ENCODE measurements at places on chromosomes 6 and 20.

DNA sequence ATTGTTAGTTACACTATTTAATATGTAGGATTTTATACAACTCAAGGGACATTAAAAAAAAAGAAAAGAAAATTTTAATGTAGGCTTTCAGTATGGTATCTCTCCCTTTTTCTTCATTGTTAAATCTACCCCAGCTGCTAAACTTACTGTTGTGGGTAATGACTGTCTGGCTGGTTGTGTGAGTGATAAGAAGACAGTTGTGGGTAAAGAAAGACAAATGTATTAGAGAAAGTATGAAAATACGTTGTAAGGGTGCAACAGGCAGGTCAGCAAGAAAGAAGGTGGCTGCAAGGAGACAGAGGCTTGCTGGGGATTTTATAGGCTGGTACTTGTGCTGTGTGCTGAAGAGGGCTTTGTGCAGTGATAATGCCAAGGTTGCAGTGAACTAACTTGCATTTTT is 91.4 kb upstream of the FOXO3 start:
- DNase-seq: no peak

GRCh38 chr20:32920066-32920465 is 61.3 kb downstream of the EFCAB8 start:
- no peak for DNase-seq

GRCh38 chr6:110357298-110357663 is 868 bp downstream of the METTL24 start:
- no peak for DNase-seq

DNA sequence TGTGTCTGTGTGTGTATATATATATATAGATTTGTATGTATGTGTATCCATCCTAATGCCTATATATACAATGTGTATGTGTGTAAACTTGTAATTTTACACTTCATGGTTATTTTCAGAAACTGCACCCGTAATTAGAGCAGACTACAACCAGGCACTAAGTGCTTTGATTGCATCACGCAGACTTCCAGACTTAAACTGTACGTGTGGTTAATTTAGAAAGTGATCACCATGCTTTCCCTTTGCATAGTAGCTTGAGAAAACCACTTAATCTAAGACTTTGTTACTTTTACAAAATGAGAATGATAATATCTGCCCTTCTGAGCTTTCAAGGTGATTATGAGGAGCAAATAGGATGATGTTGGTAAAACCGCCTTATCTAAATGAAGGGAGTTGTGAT is 50.1 kb upstream of the E2F3 start:
- DNase-seq: no peak

DNA sequence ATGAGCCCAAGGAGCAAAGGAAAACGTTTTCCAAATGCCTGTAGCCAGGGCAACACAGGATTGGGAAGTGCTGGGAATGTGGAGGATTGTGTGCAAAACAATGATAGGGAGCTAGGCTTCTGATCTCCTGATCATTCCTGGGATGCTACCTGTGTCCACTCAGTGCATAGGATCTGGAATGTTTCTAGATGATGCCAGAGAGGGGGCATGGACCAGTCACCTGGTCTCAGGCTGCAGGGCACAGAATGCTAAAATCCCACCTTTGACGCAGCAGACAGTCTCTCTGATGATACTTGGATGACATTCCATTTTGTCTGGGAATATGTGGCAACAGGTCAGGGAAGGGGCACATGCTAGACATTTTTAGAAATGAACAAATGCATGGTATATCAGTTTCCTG is 128.9 kb downstream of the CLIC5 start:
- DNase-seq: no peak

- DNase-seq: no peak
These were observed 68.5 kb downstream of the MAP3K5 start for GRCh38 chr6:136723780-136724179.

DNA sequence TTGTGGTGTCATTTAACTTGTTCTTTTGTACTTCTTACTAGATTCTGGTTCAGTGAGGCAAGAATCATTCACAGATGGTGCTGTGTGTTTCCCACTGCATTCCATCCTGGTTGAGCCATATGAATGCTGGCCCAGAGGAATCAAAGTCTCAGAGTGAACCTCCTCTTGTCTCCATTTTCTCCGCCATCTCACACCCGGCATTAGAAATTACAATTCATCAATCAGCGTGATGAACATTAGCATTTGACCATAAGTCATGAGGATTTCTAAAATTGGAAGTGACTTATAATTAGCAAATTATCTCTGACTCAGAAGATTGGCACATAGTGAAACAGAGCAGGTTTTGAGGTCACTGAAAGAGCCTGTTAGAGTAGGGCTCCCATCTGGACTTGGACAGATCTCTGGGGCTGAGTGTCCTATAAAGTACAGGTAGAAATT is 25.2 kb downstream of the TNFAIP3 start:
- DNase-seq: no peak

DNA sequence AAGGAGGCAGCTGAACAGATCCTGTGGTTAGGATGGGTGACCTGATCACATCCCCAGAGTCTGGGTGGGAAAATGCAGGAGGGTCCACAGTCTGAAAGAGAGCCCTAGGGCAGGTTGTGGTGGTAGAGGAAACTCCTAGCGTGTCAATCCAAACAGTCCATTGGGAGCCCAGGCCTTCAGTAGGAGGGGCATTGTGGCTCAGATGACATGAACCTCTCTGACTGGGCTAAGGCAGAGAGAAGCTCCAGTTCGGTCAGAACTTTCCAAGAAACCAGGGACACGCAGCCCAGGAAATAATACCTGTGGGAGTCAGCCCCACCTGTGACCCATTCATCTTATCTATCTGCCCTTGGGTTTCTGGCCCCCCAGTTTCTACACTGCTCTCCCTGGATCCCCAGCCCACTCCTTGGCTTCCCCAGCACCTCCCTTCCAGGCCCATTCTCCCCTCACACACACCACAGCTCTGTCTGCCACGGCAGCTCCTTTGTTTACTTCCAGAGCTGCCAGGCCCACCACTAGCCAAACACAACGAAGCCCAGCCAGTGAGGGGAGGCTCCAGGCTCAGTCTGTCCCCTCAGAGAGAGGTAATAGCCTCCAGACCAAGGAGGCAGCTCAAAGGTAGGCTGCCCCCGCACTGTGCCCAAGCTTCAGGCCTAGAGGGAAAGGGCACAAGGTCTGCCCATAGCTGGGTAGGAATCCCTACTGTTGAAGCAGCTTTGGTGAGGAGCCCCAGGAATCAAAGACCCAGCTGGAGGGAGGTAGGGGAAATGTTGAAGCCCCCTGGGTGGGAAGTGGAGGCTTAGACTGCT is 6.2 kb downstream of the GDF5 start:
- no peak for DNase-seq

DNA sequence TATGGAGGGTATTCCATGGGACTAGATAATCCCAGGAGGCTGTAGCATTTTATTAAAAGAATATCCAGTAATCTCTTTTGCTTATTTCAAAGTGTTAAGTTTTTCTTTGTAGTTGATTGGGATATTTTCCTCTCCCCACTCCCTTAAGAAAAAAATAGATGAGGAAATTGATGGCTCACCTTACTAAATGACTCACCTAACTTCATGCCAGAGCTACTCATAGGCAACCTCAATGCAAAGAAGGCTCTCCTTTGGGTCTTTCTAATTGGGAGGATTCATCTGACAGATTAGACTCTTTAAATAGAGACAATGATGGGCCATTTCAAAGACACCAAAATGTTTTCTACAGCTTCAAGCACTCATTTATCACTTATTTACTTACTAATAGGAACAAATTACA is 528.5 kb upstream of the BTBD3 start:
- no peak for DNase-seq

- no peak for DNase-seq
These were observed 279.2 kb downstream of the PTPRK start for GRCh38 chr6:128241216-128241615.

DNA sequence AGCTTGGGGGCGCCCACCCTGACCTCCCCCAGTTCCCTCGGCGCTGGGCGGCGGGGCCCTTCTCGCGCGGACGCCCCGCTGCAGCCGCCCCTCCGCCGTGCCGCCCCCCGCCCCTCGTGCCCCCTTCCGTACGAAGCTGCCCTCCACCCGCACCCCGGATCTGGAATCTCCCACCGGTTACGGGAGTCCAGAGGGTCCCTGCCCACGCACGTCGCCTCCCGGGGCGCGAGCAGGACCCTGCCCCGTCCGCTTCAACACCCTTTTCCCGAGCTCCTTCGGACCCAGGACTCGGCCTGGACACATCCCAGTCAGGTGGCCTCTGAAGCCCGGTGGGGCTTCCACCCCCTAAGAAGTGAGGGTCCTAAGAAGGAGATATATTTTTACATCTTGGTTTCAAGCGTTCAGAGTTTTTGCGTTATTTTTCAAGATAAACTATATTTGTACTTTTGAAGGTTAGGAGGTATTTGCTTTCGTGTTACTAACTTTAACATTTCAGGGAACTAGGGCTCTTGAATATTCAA is 506 bp downstream of the ARFGAP1 start:
- DNase-seq: no peak

- no peak for DNase-seq
These were observed 890.6 kb downstream of the KIF16B start for GRCh38 chr20:15682690-15683089.

DNA sequence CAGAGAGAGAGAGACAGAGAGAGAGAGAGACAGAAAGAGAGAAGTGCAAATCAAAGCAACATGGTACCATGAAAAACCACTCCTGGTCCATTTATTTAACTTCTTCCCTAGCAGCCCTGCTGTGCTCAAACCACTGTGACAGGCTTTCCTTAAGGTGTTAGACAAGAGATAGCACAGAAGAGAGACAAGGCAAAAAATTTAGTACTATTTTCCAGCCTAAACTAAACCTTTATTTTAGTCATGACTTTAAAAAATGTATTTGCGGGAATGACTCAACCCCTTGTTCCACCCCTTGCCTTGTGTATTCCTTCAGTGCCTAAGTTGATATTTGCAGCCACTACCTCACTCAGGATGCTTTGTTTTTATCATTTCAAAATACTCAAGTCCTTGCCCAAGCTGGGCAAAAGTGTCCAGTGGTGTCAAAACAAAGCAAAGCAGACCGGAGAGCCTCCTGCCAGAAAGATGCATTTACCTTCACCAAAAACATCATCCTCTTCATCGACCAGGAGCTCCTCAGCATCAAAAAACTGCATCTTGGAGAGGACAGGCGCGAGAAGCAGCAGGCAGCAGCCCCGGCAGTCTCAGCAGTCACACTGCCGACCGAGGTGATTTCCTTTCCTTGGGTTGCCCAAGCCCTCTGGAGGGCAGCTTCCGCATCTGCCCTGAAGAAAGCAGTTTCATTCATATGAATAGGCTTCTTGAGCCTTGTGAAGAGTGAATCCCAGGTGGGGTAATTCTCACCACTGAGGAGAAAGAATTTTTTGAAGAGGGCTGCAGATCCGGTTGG is at the start of gene RIPOR2:
Gene RIPOR2, minus strand, starts transcription at position 595 of the 787 bp plus-strand sequence. Its CDS starts 62 bp downstream, at position 533.
- DNase-seq: peak; percentile 14

DNA sequence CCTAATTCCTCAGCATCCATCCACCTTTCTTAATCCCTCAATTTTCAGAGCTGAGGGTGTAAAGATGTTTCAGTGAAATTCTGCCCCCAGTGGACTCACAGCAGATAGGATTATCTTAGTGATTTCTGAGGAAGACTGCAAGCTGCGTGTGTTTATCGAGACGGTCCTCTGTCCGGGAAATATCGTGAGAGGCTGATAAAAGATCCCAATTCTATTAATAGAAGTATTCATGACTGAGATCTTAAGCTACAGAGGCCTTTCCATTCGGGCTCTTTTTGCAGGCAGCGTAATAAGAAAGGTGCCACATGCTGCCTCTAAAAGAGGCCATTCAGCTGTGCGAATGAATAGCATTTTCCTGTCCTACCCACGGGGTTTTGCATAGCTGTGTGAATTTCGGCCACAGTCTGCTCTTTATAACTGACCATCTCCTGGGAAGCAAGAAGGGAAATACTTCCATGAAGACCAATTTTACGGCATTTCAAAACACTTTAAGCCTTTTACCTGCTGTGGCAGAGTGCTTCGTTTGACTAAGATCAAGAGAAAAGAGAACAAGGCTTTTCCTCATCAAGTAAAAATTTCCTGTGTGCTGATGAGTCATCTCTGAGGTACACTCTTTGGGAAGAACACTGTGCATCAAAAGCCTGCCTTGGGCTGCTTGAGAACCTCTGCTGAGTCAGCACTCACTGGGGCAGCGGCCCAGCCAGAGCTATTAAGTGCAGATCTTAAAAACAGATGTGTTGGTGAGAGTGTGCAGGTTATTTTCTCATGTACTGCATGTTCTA is 208.8 kb downstream of the ARHGAP18 start:
- no peak for DNase-seq

- DNase-seq: no peak
These were observed 21.4 kb downstream of the CRYBG1 start for GRCh38 chr6:106381881-106382280.

DNA sequence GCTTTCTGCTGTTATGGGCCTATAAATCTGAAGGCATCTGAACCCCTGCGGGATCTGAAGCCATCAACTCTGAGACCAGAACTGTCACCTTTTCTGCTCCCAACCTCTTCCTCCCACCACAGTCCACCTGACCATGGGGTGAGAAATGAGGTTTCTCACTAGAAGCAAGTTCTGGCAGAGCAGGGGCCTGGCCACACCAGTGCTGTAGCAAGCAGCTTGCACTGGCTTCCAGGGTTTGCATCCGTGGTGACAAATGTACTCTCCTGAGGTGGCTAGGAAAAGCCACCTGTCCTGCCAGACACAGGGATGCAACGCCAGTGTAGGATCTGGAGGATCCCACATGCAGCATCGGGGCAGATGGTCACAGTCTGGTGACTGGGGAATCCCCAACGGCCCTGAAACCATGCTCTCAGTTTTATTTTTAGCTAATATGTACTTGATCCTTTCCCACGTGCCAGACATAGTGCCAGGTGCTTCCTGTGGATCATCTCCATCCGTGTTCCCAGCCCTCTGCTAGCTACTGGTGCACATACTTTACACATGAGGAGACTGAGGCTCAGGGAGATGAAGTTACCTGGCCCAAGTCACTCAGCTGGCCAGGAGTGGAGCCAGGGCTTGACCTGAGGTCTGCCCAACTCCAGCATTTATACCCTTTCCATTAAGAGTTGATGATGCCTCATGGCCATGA is 122.1 kb upstream of the SPACA1 start:
- DNase-seq: no peak

GRCh38 chr6:135012764-135013163 is 41.9 kb downstream of the HBS1L start:
- DNase-seq: no peak

DNA sequence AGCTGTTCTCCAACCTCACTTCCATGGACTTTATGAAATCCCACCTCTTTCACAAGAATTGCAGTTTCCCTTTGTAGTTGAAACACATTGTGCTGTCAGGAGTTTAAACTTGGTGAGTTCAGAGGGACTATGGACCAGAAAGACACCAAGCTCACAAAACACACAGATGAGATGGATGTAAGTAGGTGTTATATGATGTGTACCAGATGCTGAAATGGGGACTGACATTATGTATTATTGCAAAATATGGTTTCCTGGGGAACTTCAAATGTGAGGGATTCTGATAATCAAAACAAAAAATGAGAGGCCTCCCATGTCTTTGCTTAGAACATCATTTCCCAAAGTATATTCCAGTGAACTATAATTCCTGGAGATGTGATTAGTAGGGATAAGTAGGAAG is 401.1 kb upstream of the ARID1B start:
- no peak for DNase-seq
